RWPE2 (cell line): ENCODE measurements at places on chromosomes 2 and 18.
A peak's percentile ranks its signal among the peaks of the same experiment; 100 is the strongest.

GRCh38 chr2:11129598-11130449 lies 25.4 kb upstream of the SLC66A3 start:
- H3K4me3 ChIP-seq = peak overlapping the region; percentile 20
- H3K27ac ChIP-seq = peak overlapping the region; percentile 32
- no peaks in the 10 kb centered on the region for H3K36me3 ChIP-seq
- H3K4me1 ChIP-seq = peaks cover 10% of the 10 kb centered on the region
- no peaks in the 10 kb centered on the region for H3K27me3 ChIP-seq

DNA sequence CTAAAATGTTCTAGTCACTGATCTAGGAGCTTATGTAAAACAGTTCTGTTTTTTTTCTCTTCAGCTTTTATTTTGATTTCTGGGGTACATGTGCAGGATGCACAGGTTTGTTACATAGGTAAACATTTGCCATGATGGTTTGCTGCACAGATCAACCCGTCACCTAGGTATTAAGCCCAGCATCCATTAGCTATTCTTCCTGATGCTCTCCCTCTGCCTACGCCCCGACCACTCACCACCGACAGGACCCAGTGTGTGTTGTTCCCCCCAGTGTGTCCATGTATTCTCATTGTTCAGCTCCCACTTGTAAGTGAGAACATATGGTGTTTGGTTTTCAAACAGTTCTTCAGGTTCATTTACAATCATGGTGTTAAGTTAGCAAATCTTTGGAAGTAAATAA lies 84.8 kb upstream of the PROKR1 start:
- DNase-seq = no peak
- H3K4me1 ChIP-seq = peaks cover 37% of the 10 kb centered on the region
- no peaks in the 10 kb centered on the region for H3K36me3 ChIP-seq
- no peak overlapping the region for H3K27ac ChIP-seq
- H3K4me3 ChIP-seq = no peak overlapping the region
- H3K27me3 ChIP-seq = no peaks in the 10 kb centered on the region

DNA sequence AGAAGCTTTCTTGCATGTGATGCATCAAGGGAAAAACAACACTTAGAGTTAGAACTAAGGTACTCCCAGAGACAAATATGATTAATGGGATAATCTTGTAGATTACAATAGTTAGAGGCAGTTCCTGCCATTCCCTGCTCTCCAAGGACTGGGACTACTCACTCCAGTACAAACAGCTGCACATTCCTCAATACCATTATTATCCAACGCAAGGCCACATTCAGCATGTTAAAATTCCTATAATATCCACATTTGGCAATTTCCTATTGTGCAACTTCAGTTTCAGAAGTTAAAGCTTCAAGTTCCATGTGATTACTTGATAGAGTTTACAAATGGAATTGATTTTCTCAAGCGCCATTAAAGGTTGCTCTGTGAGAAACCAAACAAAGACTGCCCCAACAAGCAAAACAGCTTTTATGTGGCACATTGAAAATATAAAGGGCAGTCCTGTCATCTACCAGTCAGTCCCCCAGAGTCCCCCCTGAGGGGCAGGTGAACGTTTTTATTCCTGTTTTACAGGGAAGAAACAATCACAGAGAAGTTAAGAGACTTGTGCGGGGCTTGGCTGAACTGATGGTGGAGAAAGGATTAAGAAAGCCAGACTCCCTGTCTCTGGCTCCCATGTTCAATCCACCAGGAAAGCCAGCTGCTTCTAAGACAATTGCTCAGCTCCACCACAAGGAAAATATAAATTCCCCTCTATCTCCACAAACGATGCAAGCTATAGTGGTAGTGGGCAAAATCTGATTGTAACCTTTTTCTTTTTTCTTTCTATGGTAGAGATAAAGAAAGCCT lies 72.6 kb downstream of the TXNL1 start:
- no peaks in the 10 kb centered on the region for H3K4me1 ChIP-seq
- no peak overlapping the region for H3K27ac ChIP-seq
- H3K4me3 ChIP-seq = no peak overlapping the region
- H3K27me3 ChIP-seq = no peaks in the 10 kb centered on the region
- no peak for DNase-seq

GRCh38 chr2:164954954-164955701 lies at the start of gene SLC38A11:
Gene SLC38A11, minus strand, starts transcription at chr2:164955525. Its CDS starts 278 bp downstream, at chr2:164955247.
- H3K36me3 ChIP-seq = no peaks in the 10 kb centered on the region
- no peak within 1 kb of the TSS for H3K4me3 ChIP-seq
- DNase-seq = no peak
- no peak within 1 kb of the TSS for H3K27ac ChIP-seq

DNA sequence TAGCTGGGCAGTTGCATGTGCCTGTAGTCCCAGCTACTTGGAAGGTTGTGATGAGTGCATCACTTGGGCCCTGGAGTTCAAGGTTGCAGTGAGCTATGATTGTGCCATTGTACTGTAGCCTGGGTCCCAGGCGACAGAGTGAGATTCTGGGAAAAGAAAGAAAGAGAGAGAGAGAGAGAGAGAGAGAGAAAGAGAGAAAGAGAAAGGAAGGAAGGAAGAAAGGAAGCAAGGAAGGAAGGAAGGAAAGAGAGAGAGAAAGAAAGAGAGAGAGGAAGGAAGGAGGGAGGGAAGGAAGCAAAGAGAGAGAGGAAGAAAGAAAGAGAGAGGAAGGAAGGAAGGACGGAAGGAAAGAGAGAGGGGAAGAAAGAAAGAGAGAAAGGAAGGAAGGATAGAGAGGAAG lies 128.4 kb downstream of the GALNT3 start:
- no peak overlapping the region for H3K4me3 ChIP-seq
- H3K27ac ChIP-seq = no peak overlapping the region
- H3K27me3 ChIP-seq = no peaks in the 10 kb centered on the region
- DNase-seq = no peak
- H3K4me1 ChIP-seq = no peaks in the 10 kb centered on the region

DNA sequence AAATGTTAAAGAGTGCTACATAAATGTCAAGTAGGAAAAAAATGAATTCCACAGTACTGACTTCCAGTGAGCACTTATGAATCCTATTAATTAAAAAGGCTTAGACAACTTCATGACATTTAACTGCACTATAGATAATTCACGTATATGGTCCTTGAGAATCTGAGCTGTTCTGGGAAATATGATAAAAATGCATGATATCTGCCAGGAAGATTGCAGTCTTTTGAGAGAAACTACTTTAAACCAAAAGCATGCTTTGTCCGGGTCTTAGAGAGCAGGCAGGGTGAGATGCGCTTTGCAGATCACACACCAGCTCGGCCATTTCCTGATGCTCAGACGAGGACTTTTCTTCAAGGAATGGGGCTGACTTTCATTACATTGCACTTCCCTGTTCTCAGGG lies 42.6 kb downstream of the CMPK2 start:
- H3K27me3 ChIP-seq = no peaks in the 10 kb centered on the region
- no peak overlapping the region for H3K27ac ChIP-seq
- DNase-seq = no peak
- H3K36me3 ChIP-seq = no peaks in the 10 kb centered on the region
- H3K4me1 ChIP-seq = no peaks in the 10 kb centered on the region
- no peak overlapping the region for H3K4me3 ChIP-seq

DNA sequence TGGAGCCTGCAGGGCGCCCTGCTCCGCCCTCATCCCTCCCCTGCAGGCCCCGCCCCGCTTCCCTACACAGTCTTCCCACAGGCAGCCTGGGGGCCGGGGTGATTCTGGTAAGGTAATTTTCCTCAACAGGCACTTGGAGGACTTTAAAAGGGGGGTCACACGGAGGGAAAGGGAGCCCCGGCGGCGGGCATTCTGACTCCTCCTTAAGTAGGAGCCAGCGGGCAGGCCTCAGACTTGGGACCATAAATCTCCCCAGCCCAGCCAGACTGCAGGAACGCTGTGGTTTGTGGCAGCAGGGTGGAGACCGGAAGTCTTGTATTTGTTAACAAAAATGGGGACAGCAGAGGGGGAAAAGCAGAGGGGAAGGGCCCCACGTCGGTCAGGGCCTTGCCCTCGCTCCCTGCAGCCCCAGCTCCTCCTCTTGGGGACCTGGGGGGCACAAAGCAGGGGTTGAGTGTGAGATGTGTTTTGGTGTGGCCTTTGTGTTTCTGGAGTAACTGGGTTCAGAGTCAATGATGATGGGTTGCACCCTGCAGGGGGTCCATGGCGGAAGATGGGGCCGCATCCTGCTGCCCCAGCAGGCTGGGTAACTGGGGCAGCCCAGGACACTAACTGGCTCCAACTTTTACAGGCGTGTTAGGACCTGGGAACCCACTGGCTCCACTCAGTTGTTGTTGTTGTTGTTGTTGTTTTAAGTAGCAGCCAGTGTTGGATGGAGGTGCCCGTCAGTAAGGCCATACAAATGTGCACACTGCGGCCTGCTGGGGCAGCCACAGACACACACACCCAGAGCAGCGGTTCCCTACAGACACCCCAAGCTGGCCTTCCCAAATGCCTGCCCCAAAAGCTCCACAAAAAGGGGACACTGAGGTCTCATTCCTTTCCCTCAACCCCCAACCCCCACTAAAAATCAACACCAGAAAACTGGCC lies 27.7 kb downstream of the SMAD7 start:
- H3K4me3 ChIP-seq = peak overlapping the region; percentile 7
- peak overlapping the region; percentile 98 for H3K27ac ChIP-seq
- DNase-seq = no peak
- H3K4me1 ChIP-seq = peaks cover 32% of the 10 kb centered on the region
- H3K27me3 ChIP-seq = no peaks in the 10 kb centered on the region

DNA sequence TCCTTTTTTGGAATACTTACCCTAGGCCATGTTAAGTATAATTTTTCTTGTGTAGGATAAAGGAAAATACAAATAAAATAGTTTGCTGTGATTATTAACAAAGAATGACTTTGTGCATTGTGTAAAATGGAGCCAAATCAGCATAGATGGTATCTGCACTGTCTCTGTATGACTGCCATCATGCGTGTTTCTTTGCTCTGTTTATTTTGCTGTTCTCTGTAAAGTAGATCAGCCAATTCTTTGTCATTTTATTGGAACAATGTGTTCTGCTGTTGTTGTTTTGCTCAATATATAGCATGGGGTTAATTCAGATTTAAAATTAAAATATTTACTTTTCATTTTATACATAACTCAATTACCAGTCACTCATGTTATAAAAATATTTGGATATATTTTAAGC lies 181.3 kb upstream of the UBE2E3 start:
- no peaks in the 10 kb centered on the region for H3K4me1 ChIP-seq
- H3K27ac ChIP-seq = no peak overlapping the region
- DNase-seq = no peak
- no peak overlapping the region for H3K4me3 ChIP-seq
- no peaks in the 10 kb centered on the region for H3K27me3 ChIP-seq
- no peaks in the 10 kb centered on the region for H3K36me3 ChIP-seq

DNA sequence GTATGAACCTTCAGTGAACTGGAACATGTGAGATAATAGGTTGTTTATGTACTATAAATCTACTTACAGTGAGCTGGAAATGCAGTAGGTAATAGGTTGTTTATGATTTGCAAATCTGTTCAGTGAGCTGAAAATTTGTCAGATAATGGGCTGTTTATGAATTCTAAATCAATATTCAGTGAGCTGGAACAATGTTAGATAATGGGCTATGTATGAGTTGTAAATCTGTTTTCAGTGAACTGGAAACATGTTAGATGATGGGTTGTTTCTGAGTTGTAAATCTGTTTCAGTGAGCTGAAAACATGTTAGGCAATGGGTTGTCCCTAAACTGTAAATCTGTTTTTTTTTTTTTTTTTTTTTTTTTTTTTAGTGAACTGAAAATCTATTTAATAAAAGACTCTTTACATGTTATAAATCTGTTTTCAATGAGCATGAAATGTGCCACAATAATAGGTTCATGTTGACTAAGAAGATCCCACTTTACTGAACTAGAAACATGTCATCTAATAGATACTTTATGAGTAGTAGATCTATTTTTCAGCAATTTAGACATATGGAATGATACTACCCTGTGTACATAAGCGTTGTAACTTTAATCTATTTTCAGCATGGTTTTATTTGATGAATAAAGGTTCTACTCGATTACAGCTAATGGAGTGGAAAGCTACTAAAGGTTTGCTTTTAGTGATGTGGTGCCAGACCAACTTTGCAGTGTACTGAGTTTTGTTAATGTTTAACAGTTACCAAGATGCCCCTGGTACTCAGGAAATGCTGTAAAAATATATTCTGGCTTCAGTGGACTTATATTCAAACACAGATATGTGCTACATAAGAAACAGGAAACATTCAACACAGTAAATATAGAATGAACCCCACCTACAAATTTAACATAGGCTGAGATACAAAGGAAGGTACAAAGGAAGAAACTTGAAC lies 1471.8 kb downstream of the LRP1B start:
- no peaks in the 10 kb centered on the region for H3K36me3 ChIP-seq
- H3K27ac ChIP-seq = no peak overlapping the region
- no peaks in the 10 kb centered on the region for H3K27me3 ChIP-seq
- H3K4me3 ChIP-seq = no peak overlapping the region

GRCh38 chr18:11512096-11513025 lies 97.0 kb upstream of the SLC35G4 start:
- DNase-seq = no peak
- no peak overlapping the region for H3K27ac ChIP-seq
- H3K4me3 ChIP-seq = no peak overlapping the region
- H3K36me3 ChIP-seq = no peaks in the 10 kb centered on the region
- H3K4me1 ChIP-seq = no peaks in the 10 kb centered on the region

DNA sequence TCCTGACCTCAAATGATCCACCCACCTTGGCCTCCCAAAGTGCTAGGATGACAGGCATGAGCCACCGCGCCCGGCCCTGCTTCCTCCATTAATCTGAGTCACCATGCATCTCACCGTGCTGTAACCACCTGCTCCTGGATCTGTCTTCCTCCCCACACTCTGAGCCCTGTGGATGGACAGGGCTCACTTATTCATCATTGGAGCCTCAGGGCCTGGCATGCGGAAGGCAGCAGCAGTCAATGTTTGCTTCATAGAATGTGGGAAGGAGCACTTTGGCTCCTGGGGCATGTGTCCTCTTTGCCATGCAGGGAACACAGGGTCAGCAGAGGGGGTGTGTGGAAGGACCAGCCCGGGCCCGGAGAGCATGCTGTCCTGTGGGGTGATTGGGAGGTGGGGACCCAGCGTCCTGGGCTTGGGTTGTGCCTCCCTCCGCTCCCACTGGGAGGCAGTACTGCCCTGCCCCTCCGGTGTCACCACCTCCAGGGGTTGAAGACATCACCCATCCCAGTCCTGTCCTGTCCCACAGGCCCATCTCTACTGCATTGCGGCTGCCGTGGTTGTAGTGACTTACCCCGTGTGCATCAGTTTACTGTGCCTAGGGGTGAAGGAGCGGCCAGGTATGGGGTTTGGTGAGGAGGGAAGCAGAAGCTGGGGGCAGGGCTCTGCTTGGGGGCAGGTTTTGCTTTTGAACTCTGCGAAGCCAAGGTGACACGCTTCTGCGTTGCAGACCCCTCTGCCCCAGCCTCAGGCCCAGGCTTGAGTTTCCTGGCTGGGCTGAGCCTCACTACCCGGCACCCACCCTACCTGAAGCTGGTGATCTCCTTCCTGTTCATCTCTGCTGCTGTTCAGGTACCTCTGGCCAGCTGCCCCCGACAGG lies 11.5 kb downstream of the MFSD2B start:
- H3K27ac ChIP-seq = peak overlapping the region; percentile 15
- no peaks in the 10 kb centered on the region for H3K27me3 ChIP-seq
- peak; percentile 75 for DNase-seq
- peaks cover 3% of the 10 kb centered on the region for H3K4me1 ChIP-seq

GRCh38 chr2:37156857-37157714 lies at the start of gene EIF2AK2:
Gene EIF2AK2, minus strand, starts transcription at chr2:37156980. Its CDS starts 9,174 bp downstream, at chr2:37147806.
- H3K27me3 ChIP-seq = no peaks in the 10 kb centered on the region
- peak within 1 kb of the TSS; percentile 78 for H3K27ac ChIP-seq
- peak; percentile 88 for DNase-seq
- H3K4me3 ChIP-seq = peak within 1 kb of the TSS; percentile 83
- H3K4me1 ChIP-seq = peaks cover 15% of the 10 kb centered on the region
